DMS79 (cell line): ENCODE measurements at places on chromosomes 16 and 17.

- no peak for DNase-seq
Measured at GRCh38 chr16:59993101-59993500, 1259.0 kb upstream of the GOT2 start.

DNA sequence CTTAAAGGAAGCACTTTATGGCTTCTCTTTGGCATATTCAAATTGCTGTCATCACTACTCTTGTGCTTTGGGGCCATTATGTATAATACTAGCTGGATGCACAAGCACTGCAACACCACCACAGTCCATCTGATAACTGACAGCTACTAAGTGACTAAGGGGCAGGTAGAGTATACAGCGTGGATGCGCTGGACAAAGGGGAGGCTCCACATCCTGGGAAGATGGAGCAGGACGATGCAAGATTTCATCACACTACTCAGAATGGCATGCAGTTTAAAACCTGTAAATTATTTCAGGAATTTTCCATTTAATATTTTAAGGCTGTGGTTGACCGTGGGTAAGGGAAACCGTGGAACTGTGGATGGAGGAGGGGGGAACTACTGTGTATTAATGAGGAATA, 25.0 kb downstream of the MPRIP start:
- DNase-seq: no peak

DNA sequence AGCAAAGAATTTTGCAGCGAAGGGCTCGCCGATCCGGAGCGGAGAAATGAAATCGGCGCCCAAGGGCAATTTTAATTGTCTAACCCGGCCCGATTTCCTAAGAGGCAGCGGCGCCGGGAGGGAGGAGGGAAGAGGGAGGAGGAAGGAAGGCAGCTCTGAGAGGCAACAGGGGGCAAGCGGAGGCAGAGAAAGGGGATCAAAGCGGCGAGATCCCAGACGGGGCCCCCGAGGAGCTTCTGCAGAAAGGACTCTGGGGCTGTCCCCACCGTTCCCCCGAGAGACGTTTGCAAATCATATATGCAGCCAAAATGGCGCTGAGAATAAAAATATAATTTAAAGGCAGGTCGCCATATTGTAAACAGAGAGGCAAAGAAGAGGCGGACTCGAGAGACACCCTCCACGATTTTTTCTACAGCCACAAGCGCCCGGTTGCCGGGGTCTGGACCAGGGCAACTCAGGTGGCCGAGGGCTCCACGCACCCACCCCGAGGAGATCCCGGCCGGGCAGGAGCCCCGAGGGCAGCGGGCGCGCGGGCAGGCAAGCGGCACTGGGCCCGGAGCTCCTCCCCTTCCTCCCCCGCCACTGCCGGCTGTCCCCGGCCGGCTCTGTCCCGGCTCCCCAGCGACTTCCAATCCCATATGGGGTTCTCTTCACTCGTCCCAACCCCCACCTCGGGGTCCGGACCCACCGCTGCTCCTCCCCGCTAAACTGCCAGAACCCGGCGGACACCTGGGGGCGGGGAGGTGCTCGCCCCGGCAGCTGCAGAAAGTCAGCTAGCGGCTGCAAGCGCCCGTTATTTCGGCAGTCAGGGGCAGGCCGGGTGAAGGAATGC, 1.9 kb downstream of the PHF12 start:
- peak; percentile 32 for DNase-seq

- no peak for DNase-seq
Measured at GRCh38 chr17:79615926-79616325, 5.1 kb upstream of the RBFOX3 start.

GRCh38 chr16:74078511-74079231, 217.9 kb upstream of the PSMD7 start:
- no peak for DNase-seq

GRCh38 chr17:6913608-6914443, 82.0 kb upstream of the ALOX12 start:
- peak; percentile 53 for DNase-seq

DNA sequence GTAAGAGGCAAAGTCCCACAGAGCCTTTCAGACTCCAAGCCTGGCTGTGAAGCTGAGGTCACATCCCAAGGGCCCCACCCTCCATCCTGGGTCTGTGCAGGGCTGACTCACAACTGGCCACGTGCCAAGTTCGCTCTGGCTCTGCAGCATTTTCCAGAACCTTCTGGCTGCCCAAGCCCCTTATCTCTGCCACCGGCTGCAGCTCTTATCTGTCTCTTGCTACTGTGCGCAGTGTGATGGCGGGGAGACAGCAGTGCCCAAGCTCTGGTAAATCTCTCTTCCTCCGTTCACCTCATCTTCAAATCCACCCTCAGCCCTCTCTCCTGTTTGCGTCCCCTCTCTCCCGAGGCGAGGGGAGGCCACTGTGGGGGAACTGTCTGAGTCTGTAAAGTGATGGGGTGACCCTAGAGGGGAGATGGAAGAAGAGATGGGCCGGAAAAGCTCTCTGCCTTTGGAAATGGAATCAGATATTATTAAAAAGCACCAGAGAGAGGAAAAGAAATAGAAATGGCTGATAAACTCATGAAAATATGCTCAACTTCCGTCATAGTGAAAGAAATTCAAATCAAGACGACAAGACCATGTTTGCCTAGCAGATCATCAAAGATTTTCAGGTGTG, 162.7 kb upstream of the CDC42EP4 start:
- DNase-seq: peak; percentile 21

GRCh38 chr16:26665166-26665939, 401.4 kb upstream of the C16orf82 start:
- DNase-seq: no peak

DNA sequence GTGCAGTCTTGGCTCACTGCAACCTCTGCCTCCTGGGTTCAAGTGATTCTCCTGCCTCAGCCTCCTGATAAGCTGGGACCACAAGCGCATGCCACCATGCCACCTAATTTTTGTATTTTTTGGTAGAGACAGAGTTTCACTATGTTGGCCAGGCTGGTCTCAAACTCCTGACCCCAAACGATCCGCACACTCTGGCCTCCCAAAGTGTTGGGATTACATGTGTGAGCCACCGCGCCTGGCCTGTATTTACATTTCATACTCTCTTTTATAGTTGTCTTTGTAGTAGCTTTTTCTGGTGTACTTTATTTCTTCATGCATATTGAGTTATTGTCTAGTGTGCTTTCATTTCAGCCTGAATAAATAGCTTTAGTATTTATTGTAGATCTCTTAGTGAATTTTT, 10.1 kb upstream of the ADORA2B start:
- DNase-seq: no peak

DNA sequence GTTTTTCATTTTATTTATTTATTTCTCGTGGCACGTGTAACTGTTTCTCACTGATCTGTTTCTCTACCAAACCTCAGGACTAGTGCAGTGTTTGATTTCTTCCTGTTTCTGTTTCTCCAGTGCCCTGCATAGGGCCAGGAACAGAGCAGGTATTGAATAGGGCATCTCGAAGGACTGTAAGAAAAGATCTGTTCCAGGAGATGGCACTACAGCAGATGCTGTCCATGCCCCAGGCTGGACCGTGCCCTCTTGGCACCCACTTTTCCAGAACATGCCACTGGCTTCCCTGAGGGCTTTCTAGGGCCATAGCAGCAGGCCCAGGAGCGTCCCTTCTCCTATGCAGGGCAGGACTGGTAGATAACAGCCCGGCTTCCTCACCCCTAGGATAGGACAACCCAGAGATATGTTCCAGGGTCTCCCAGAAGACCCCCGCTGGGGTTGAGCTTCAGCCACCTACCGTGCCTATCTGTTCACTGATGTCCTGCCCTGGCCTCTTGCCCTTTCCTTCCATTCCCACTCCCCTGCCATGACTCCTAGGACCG, 4.4 kb downstream of the SNX20 start:
- no peak for DNase-seq

GRCh38 chr17:7582396-7583252, 1.0 kb upstream of the MPDU1 start:
- no peak for DNase-seq

DNA sequence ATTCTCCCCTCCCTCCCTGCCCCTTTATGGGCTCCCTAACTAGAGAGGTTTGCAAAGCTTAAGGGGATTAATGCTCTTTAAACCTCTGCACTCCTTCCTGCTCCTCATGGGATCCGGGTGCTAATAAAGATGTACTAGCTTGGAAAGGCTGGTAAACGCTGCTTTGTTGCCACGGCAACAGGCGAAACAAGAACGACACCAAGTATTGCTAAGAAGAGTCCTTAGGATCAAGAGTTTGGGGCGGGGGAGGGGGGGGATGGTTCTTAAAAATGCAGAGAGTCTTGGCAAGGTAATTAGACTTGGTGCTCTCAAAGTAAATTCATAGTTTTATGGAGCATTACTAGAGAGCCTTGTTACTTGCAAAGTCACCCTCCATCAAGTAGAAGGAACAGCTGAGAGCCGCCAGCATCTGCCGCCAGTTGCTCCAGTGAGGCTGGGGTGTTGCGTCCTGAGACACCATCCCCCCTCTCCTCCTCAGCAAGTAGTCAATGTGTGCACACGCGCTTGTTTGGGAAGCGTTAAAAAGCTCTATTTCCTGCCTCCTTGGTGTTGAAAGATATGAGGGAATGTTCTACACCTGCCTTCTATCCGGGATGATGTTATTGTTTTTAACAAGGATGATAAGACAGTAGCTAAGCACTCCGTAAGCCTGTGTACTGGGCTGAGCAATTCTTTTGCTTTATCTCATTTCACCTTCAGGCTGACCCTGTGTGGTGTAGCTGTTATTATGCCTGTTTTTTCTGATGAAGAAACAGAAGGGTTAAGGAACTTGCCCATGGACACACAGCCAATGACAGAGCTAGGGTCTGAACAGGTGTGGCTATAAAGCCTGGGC, 190.9 kb downstream of the CCDC182 start:
- peak; percentile 92 for DNase-seq

GRCh38 chr16:89111263-89111662, 17.6 kb downstream of the ACSF3 start:
- DNase-seq: no peak

- DNase-seq: no peak
Measured at GRCh38 chr17:67831268-67831667, 6.0 kb downstream of the BPTF start.

DNA sequence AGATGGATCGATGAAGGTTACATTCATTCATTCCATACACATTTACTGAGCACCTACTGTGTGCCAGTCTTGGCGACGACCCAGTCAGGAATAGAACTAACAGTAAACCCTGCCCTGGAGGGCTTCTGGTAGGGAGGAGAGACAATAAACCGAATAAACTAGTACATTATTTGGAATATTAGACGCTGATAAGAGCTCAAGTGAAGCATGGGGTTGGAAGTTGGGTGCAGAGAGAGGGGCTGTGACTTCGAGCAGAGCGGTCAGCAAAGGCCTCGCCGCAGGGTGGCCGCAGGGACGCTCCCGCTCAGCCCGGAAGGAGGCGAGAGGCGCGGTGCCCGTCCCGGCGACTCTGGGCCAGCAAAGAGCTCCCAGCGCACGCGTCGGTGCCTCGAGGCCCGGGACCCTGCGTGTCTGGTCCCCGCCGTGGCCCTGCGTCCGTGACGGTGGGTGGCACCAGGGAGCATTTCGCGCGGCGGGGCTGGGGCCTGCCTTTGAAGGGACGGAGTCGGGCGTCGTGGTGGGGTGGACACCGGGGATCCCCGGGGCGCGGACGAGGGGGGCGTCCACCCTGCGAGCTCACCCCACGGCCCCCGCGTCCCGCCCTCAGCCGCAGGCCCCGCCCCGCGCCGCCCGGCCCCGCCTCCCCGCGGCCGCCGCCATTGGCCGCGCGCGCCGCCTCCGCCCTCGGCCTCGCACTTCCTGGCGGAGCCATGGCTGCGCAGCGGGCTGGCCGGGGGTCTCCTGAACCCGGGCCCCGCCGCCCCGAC, at the start of gene KLHL36:
Gene KLHL36 (plus strand): TSS at position 684 of the 767 bp plus-strand sequence. CDS start 2,357 bp downstream, outside the sequence.
- no peak for DNase-seq

- no peak for DNase-seq
Measured at GRCh38 chr17:30212750-30213149, 22.7 kb downstream of the SLC6A4 start.

GRCh38 chr16:88747588-88748301, 37.3 kb downstream of the PIEZO1 start:
- no peak for DNase-seq

DNA sequence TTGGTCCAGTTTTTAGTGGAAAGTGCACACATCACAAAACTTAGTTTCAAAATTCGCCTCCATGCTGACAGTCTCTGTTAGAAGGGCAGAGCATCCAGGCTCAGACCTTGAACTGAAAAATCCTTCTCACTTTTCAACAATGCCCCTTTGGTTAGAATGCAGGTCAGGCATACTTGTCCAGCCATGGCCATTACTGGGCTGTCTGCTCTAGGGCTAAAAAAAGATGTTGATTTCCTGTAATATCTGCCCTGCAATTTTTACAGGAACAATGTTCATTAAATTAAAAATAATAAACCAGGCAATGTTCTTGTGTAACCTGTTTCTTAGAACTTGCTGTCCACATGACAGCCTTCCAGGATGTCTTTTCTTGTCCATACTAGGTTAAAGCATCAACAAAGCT, 122.4 kb downstream of the SNX11 start:
- no peak for DNase-seq

DNA sequence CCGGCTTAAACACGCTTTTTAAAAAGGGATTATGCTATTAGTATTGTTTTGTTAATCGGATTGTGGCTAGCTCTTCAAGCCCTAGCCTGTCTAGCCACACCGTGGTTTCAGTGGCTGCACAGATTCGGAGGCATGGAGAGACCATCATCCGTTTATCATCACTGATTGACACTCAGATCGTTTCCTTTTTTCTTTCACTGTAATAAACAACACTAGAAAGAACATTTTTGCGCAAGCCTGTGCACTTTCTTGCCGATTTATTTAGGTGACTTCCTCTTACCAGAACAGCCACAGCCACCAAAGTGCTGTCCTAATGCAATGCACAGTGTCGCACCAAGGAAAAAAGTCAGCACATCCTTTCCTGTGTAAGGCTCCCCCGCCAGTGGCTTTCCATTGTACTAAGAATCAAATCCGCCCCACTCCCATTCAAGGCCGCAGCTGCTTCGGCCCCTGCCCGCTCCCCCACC, 78.2 kb downstream of the CRISPLD2 start:
- no peak for DNase-seq

DNA sequence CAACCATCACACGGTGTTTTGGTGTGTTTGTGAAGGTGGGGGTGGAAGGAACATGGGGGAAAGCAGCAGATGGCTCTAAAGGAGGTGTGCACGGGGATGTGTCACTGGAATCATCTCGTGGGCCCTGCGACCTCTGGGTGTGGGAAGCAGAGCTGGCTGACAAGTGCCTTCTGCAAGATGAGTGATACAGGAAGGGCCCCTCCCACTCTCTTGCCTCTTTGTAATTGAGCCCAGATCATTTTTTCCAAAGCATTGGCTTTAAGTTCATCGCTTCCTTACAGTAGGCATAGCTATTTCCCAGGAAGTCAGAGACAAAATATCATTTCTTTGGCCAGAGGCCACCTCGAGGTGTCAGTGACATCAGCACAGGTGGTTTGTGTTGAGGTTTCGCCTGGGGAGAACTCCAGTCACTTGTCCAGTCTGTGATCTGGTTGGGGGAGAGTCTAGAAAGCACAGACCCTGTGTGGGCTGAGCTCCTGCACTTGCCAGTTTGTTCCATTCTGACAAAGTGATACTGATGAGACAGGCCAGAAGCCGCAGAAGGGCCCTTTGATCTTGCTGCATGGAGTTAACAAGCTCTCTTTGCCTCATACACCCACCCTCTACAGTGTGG, 20.6 kb upstream of the SNTB2 start:
- no peak for DNase-seq

GRCh38 chr17:40355123-40355803, 9.3 kb downstream of the GJD3 start:
- DNase-seq: peak; percentile 11
